Effector CD4-positive, alpha-beta T cell (primary cell): ENCODE measurements at places on chromosomes 13 and 19.

- no peak for DNase-seq
Measured at GRCh38 chr13:19601749-19602725, 31.4 kb upstream of the MPHOSPH8 start.

GRCh38 chr13:85638265-85638664 lies 161.0 kb downstream of the SLITRK6 start:
- no peak for DNase-seq

- DNase-seq: no peak
Measured at GRCh38 chr19:16463991-16464575, 7.7 kb downstream of the EPS15L1 start.

DNA sequence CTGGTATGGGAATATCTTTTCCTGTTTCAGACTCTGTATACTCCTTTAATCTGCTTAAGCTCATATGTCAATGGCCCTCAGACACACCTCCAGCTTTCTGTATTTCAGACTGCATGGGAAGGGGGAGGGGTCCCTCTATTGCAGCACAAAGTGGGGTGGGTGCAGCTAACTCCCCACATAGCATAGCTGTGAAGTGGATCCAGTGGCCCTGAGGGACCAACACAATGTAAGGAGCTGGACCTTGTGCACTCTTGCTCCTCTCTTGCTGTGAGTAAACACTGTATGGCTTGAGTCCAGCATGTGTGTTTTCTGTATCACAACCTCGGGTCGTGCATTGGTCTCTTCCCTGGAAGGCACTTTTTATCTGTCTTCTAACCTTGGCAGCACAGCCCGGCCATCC lies 669.9 kb downstream of the PCDH9 start:
- DNase-seq: no peak

GRCh38 chr19:6464070-6464873 lies at the start of gene CRB3:
Gene CRB3 (plus strand): TSS chr19:6464271. CDS start chr19:6464702, 431 bp downstream.
- DNase-seq: peak; percentile 36

GRCh38 chr13:100811928-100812327 lies 137.3 kb upstream of the TMTC4 start:
- DNase-seq: no peak

GRCh38 chr19:8403098-8403819 lies 9.8 kb upstream of the MARCHF2 start:
- DNase-seq: no peak

DNA sequence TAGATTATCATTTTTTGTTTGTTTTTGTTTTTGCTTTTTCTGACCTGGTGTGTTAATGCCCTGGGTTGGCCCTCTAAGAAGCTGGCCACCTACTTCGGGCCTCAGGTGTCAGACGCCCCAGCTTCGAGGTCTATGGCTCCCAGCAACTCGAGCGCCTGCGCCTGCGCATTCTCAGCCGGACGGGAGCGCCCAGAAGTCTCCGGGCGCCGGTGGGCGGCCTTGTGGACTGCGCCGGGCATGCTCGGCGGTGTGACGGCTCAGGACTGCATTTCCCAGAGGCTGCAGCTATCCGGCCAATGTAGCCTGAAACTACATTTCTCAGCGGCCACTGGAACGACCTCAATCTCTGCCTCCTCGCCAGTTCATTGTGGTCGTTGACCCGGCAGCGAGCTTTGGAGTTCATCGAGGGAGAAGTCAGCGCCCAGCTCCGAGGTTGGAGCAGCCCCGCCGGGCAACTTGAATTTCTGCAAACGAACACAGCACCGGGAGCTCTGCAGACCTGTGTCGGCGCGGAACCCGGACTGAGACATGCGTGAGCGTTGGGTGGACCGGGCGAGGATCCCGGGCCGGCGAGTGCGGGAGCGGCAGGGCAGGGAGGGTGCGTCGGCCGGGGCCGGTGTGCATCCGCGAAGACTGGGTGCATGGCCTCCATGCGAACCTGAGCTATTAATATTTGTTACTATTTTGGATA lies at the start of gene ZNF30:
Gene ZNF30, plus strand, starts transcription at position 219 of the 691 bp plus-strand sequence. CDS start 3,045 bp downstream, outside the sequence.
- peak; percentile 54 for DNase-seq

GRCh38 chr19:53333066-53333462 lies 485 bp upstream of the ZNF845 start:
- DNase-seq: peak; percentile 14

- no peak for DNase-seq
Measured at GRCh38 chr13:100461309-100462030, 127.1 kb downstream of the GGACT start.

DNA sequence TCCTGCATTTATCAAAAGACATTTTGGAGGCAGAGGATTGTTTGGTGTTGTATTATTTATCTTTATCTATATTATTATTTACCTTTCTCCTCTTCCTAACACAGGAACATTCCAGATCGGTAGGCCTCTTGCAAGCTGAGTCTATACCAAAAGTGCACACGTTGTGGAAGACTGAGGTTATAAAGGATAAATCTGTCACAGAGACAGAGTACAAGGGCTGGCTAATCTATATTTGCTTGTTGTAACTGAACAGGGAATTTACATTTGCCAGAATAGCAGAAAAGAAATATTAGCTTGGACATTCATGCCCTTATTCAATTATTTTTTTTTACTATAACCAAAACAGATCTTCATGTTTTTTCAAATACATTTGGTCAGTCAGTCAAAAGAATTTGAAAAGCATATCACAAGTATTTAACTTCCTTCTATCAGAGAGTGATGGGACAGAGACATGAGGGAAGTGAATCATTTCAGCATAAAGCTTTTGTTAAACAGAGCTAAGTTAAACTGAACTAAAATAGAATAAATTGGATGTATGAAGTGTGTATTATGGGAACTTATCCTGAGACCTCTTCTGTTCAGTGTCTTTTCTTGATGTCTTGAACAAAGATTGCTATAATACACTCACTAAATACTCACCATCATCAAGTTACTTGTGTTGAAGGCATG lies 352.5 kb downstream of the DNAJC15 start:
- no peak for DNase-seq

- DNase-seq: no peak
Measured at GRCh38 chr19:30686826-30687566, 314.8 kb downstream of the ZNF536 start.

DNA sequence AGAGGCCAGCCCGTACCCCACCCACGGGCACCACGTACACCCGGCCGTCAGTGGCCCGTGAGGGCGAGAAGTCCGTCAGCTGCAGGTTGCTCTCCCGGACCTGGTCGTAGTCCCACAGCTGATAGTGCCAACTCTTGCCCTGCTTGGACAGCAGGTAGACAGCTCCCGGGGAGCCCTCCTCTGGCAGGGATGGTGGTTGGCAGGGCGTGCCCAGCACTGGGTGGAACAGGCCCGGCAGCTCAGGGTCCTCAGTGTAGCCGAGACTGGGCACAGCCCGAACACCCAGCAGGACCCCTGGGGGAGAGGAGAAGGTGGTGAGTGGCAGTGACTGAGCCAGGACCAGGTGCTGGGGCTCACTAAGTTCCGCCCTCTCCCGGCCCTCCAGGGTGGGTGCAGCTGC lies 7.8 kb downstream of the ACTMAP start:
- DNase-seq: no peak

- DNase-seq: no peak
Measured at GRCh38 chr13:102141625-102142472, 260.0 kb downstream of the FGF14 start.

GRCh38 chr13:56314765-56315164 lies 826.0 kb upstream of the PRR20A start:
- DNase-seq: no peak
